ENCODE measurements at places on chromosomes 6 and 20. TPM values are rescaled to one million over a fixed set of nuclear protein-coding genes. Genes with fewer than 3 reads are reported as not detected.
A peak's percentile ranks its signal among the peaks of the same experiment; 100 is the strongest.

Gene SLC29A1
- total RNA-seq: 147 TPM

Gene HLA-DMB
- total RNA-seq: 25.3 TPM

GRCh38 chr6:139852488-139853140 is 478.2 kb upstream of the CITED2 start:
- H3K36me3 ChIP-seq: no peaks in the 10 kb centered on the region
- no peaks in the 10 kb centered on the region for H3K27me3 ChIP-seq
- no peak for DNase-seq
- no peak overlapping the region for H3K4me3 ChIP-seq
- H3K4me1 ChIP-seq: no peaks in the 10 kb centered on the region
- no peak overlapping the region for H3K27ac ChIP-seq

DNA sequence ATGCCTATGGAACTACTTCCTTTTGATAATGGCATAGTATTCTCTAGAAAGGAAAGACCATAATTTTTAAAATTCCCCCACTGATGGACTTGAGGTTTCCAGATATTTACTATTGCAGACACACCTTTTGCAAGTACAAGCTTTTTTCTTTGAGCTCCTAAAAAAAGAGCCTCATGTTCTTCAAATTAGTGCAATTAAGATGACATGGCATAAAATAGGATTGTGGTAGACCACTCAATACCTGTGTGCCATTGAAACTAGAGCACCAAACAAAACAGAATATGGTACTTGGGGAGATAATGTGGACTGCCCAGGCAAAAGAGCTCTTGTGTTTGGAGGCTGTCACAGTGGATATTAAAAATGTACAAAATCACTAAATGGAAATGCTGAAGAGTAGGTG is 19.0 kb upstream of the LAMA2 start:
- H3K27ac ChIP-seq: no peak overlapping the region
- H3K4me3 ChIP-seq: no peak overlapping the region
- no peaks in the 10 kb centered on the region for H3K27me3 ChIP-seq
- no peaks in the 10 kb centered on the region for H3K4me1 ChIP-seq

GRCh38 chr6:56242346-56242745 is 5.0 kb downstream of the COL21A1 start:
- peaks cover 51% of the 10 kb centered on the region for H3K4me1 ChIP-seq
- DNase-seq: no peak
- H3K4me3 ChIP-seq: no peak overlapping the region
- no peaks in the 10 kb centered on the region for H3K36me3 ChIP-seq
- H3K27ac ChIP-seq: peak overlapping the region; percentile 80

All from sigmoid colon (tissue), 7 donors.